ENCODE measurements at places on chromosomes 13 and 19.

GRCh38 chr19:19745496-19746285 is 12.8 kb upstream of the ZNF14 start:
- no peak for DNase-seq

- DNase-seq, result no peak
Observed at GRCh38 chr13:109789262-109789661, 2.9 kb upstream of the IRS2 start.

DNA sequence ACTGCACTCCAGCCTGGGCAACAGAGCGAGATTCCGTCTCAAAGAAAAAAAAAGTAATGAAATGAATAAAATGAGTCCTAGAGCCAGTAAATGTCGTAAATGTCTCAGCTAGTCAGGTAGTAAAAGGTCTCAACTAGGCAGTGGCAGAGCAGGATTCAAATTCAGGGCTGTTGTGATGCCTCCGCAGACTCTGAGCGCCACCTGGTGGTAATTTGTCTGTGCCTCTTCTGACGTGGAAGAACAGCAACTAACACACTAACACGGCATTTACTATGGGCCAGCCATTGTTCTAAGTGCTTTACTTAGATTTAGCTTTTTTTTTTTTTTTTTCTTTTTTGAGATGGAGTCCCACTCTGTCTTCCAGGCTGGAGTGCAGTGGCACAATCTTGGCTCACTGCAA is 30.2 kb downstream of the CYP2F1 start:
- DNase-seq, result peak; percentile 40

DNA sequence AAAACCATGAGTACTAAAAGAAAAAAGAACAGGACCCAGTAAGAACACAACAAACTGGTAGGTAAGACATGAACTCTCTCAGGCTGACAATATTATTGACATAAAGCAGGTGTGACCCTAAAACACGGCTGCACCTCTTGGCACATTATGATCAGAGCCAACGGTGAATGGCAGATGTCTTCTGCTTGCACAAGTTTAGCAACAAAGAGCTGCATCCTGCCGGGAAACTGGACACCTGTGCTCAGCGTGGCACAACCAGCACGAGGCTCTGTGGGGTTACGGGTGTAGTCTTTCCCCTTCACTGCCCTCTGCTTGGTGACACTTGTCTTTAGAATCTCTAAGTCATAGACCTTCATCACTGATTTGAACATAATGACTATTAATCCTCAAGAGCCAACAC is 97.9 kb downstream of the DOCK9 start:
- no peak for DNase-seq

DNA sequence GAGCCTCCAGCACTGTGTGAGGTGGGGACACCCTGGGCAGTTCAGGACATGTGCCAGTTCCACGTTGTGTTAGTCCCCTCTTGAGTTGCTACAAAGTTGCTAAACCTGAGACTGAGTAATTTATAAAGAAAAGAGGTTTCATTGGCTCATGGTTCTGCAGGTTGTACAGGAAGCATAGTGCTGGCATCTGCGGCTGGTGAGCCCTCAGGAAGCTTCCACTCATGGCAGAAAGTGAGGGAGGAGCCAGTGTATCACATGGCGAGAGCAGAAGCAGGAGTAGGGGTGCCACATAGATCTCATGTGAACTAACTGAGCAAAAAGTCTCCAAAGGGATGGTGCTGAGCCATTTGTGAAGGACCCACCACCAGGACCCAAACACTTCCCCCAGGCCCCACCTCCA is 33.2 kb downstream of the TRPM4 start:
- DNase-seq, result no peak

- DNase-seq, result no peak
Observed at GRCh38 chr19:32460476-32460875, 54.9 kb downstream of the DPY19L3 start.

DNA sequence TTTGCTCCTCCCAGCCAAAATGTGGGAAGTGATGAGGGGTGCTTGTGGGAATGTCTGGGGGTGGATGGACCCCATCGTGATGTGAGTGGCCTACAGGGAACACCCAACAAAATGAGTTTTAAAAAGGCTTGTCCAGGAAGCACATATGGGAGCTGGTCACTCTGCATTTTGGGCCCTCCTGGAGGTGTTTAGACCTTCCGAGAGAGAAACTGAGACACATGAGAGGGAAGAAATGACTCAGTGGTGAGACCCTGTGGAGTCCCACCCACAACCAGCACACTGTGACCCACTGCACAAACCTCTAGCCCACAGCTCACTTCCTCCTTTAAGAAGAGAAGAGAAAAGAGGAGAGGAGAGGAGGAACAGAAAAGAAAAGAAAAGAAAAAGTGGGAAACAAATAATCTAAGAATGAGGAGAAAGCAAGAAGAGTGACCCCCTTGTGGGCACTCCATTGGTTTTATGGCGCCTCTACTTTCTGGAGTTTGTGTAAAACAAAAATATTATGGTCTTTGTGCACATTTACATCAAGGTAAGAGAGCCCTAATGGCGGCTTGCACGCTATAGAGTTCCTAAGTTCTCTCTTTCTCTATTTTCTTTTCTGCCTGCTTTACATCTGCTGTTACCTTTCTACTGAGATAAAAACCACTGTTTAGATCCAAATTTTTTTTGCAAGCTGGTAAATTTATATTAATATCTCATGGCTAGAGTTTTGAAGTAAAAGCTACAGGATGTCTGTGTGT is 13.3 kb upstream of the LILRB1 start:
- DNase-seq, result no peak

- no peak for DNase-seq
Observed at GRCh38 chr19:54245936-54246335, 3.3 kb upstream of the LILRA6 start.

- DNase-seq, result no peak
Observed at GRCh38 chr19:50203281-50204080, at the start of gene MYH14. MYH14 (plus strand) TSS chr19:50203622; CDS start chr19:50210366, 6,744 bp downstream.

- DNase-seq, result no peak
Observed at GRCh38 chr19:9149997-9150396, 9.8 kb downstream of the ZNF317 start.

DNA sequence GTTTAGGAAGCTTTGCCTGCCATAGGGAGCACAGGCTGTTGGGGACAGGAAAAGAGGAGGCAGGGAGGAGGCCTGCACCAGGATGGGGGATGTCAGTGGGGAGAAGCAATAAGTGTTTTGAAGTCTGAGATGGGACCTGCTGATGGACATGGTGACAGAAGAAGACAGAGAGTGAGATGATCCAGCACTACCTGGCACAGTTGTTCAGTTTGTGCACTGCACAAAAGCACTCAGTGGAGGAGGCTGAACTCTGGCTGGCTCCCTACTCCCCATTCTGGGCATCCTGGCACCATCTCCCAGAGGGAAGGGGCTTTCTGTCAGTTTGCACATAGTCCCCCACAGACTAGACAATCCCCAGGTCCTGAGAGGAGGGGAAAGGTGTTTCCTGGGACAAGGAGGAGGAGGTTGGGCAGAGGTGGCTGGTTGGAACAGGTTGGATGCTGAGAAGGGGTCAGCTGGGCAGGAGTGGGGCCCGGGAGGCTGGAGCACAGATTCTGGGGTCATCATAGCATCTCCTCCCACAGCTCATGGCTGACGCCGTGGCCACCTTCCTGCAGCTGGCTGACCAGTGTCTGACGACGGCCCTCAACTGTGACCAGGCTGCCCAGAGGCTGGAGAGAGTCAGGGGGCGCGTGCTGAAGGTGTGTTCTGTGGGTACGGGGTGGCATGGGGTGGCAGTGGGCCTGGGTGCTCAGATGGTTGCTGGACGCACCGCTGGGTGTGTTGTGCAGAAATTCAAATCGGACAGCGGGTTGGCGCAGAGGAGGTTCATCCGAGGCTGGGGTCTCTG is 12.5 kb upstream of the COLGALT1 start:
- no peak for DNase-seq

GRCh38 chr13:33722216-33722915 is 95.6 kb upstream of the RFC3 start:
- DNase-seq, result no peak

DNA sequence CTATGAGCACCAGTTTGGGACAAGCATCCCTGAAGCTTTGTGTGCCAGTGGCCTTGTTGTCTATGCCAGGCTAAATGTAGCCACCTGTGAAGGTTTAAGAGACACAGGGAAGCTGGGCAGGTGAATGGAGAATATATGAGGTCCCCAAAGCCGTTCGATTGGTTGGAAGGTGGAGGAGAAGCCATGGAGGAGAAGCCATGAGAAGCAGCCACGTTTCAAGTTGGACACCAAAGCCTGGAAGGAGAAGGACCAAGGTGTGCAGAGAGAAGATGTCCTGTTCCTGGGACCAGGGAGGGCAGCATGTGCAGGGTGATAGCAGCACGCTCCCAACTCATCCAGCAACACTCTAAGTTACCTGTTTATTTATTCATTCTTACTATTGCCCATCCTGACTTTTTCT is 432.3 kb upstream of the TSHZ3 start:
- no peak for DNase-seq

- no peak for DNase-seq
Observed at GRCh38 chr19:43847246-43847645, 20.1 kb downstream of the ZNF283 start.

- DNase-seq, result no peak
Observed at GRCh38 chr13:19681517-19681916, 48.1 kb downstream of the MPHOSPH8 start.

DNA sequence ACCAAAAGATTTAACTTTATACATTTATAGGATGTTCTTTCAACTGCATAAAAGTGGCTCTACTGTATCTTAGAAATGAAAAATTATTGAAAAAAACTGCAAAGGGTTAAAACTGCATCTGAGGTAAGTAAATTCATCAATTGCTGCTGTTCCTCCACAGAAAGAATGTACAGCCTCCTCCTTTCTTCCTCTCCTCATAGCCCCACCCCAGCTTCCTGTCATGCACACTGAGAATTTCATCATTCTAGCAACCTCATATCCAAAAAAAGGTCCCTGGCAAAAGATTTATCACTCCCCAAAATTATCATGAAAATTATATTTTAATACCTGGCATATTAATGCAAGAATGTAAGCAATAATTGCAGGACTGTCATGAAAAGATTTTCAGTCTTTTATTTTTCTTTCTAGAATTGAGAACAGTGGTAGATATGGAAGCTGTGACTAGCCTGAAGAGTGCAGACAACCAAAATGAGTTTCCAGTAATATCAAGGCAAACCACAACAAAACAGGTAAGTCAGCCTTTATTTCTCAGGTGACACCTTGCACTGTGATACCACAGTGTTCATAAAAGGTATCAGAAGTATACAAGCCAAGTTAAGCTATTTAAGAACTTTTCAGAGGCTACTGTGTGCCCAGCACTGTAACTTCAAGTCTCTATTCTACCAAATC is 110.8 kb downstream of the SUCLA2 start:
- no peak for DNase-seq

DNA sequence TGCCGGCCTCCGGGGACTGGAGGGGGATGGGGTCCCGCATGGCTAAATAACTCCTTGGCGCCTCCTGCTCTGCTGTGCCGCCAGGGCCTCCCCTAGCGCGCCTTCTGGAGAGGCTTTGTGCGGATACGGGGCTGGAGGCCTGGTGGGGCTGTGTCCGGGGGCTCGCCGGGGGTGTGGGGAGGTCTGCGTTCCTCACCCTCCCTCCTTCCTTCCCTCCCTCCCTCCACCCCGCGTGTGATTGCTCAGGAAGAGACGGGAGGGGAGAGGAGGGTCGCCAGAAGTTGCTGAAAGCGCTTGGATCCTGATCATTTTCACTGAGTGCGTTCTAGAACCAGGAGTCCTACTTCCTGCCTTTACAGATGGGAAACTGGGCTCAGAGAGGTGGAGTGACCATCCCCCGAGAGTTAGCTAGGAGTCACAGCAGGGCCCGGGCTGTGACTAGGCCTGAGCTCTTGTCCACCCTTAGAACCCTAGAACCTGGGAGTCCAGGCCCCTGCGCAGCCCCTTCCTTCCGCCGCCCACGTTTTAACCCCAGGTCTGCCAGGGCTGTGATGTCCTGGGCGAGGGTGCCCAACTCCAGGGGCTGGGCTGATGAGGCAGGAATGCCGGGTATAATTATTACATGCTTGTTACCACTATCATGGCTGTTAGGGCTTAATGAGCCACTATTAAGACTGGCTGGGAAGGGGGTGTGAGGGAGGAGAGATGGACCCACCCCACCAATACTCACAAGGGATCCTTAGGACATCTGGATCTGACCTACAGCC is 782 bp upstream of the JUND start:
- no peak for DNase-seq

DNA sequence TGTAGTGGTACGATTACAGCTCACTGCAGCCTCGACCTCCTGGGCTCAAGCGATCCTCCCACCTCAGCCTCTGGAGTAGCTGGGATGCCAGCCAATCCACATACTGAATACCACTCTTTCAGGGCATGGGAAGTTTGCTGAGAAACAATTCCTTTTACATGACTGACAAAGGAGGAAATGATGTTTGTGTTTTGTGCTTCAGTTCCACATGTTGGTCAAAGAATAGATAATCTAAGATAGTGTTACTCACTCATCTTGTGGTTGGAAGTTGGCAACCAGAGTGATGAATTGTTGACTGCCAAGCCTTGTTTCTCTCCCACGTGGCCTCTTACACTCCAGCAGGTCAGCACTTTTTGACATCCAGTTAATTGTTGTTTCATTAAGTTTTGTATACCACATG is 7.6 kb downstream of the MBD3L2B start:
- no peak for DNase-seq

DNA sequence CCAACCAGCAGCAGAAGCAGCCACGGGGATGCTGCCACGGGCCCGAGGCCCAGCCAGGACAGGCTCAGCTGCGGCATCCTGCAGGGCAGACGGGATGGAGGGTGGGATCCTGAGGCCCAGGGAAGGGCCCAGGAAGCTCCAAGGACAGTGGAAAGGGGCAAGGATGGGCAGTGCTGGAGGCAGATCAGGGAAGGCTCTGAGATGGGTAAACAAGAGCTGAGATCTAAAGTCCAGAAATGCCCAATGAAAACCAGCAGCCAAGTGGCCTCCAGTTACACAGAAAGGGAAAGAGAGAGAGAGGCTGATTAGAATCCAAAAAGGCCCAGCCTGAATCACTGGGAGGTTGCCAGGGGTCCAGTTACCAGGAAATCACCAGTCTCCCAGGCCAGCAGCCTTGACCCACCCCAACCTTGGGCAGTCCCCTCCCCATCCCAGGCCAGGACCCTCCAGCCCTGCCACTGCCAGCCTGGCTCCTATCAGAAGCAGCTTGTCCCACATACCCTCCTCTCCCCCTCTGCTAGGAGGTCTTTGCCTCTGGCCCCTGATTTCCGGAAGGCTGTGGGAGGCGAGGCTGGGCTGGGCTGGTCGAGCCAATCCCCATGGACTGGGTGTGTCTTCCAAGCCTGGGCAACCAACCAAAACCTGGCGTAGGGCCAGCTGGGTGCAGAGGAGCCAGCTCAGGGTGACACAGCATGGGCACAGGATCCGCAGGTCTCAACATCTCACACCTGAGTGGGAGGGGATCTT is at the start of gene CYP4F11:
TSS of gene CYP4F11 (minus strand) at position 198 of the 747 bp plus-strand sequence. CDS start at position 77, 121 bp downstream.
- DNase-seq, result no peak

GRCh38 chr13:94778986-94779385 is 66.6 kb upstream of the SOX21 start:
- DNase-seq, result no peak

GRCh38 chr13:74622284-74622683 is 488.1 kb upstream of the KLF12 start:
- no peak for DNase-seq
